Substantia nigra (tissue), 51 donors: ENCODE measurements at places on chromosomes 11 and 22.

DNA sequence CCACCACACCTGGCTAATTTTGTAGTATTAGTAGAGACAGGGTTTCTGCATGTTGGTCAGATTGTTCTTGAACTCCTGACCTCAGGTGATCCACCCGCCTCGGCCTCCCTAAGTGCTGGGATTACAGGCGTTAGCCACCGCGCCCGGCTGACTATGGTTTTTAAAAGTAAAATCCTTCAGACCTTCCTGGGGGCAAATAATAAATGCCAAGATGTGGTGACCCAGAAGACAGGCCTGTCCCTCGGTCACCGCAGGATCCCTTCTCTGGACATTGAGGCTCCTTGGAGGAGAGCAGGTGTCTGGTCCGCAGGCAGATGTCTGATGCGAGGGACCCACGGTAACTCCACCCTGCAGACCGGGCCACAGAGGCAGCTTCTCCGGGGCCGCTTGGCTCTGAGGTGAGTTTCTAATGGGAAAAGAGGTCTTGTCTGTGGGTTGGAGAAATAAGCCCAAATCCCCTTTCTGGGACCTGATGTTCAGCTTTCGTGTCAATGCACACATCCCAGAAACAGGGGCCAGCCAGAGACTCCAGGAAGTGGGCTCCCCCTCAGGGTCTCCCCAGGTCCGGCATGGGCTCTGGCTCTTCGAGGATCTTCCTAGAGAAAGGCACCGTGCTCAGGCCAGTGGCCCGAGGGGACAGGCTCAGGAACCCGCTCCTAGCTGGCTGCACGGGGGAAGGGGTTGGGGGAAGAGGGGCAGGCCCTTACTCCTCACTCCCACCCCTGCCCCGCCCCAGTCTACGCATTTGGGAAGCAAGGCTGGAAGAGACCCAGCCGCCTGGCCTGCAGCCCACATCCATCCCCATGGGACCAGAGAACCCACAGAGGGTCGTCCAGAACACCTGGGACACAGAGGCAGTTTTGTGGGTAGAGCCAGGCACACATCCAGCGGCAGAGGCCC lies 100.6 kb downstream of the WNT7B start:
- no peak for DNase-seq

- DNase-seq = no peak
Measured at GRCh38 chr11:33877038-33877437, 14.8 kb downstream of the LMO2 start.

- DNase-seq = no peak
Measured at GRCh38 chr11:32006799-32007388, 84.0 kb upstream of the RCN1 start.

GRCh38 chr22:46513908-46514550 lies 23.4 kb downstream of the CELSR1 start:
- DNase-seq = no peak

DNA sequence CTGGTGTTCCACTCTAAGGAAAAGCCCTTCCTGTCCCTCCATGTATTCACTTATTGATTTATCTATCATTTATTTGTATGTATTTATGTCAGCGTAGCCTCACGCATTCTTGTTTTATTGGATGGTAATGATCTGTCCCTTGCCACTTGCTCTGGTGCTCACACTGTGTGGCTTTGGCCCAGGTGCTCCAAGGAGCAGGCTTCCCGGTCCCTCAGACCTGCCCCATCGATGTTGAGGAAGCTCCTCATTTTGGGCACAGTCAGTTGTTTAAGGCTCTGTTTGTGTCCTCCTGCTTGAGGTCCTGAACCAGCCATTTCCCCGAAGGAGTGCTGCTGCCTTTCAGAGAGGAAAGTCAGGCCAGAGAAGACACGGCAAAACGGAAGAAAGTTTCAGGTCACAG lies 1485.4 kb downstream of the TBC1D22A start:
- DNase-seq = no peak
